Central memory CD4-positive, alpha-beta T cell (primary cell): ENCODE measurements at places on chromosomes 5 and 9.

- no peak for DNase-seq
Measured at GRCh38 chr9:2255128-2255527, 240.0 kb downstream of the SMARCA2 start.

DNA sequence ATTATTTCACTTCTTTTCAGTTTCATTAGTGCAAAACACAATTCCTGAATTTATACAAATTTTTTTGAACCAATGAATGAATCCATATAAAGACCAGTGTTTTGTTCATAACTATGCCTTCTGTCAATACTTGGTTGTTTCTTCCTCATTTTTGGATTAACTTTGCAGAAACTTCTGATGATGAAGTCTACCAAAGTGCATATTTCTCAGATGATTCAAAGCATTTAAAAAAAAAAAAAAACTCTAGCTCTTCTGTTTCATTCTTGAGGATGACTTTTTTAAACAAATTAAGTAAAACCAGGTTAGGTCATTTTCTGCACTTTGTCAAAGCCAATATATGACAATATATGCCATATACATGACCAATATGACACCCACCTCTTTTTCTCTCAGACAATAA lies 92.6 kb downstream of the CHSY3 start:
- no peak for DNase-seq

DNA sequence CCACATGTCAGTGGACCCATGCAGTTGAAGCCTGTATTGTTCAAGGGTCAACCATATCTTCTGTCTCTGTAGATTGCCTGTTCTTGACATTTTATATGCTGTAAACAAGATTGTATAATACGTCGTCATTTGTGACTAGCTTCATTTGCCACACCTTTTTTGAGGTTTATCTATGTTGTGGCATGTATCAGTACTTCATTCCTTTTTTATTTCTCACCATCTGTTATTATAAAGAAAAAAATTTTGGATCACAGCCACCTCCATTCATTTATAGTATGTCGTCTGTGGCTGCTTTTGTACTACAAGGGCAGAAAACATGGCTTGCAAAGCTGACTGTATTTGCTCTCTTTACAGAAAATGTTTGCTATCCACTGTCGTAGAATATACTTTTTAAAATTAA lies 72.4 kb downstream of the TEK start:
- DNase-seq, result no peak

- no peak for DNase-seq
Measured at GRCh38 chr5:177233206-177233605, 70.3 kb downstream of the RAB24 start.

DNA sequence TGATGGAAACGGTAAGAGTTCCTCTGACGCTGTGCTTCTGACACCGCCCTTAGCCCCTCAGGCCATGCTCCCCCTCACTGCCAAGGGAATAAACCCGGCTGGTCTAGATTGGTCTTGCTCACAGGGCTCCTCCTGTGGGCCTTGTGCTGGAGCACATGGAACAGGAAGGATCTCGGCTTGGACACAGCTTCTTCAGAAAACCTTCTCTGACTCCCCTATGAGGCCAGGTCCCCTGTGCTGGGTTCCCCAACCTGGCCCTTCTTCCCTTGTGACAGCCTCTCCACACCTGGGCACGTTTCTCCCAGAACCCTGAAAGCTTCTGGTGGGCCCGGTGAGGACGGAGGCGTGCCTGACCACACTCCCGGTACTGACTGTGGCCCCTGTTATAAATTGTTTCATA lies 8.2 kb downstream of the SPATA31E1 start:
- no peak for DNase-seq

- DNase-seq, result no peak
Measured at GRCh38 chr5:132268769-132269551, 11.5 kb downstream of the PDLIM4 start.

DNA sequence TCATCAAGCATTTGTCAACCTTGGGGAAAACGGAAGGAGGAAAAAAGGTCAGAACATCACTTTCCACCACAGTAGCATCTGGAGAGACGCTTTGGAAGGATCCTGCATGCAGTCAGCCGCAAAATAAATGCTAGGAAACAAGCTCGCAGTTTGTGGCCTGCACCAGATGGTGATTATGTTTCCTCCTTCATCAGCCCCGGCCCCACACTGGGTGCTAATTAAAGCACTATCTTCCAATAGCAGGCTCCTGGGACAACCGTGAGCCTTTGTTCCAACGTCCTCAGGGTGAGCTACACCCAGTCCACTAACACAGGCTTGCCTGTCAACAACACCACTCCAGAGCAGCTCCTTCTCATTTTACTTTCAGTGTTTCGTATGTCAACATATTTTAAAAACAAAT lies 64.0 kb downstream of the RNF130 start:
- no peak for DNase-seq

GRCh38 chr9:136862849-136863622 lies 3.1 kb downstream of the EDF1 start:
- DNase-seq, result no peak

GRCh38 chr5:116045821-116046220 lies 13.5 kb downstream of the ARL14EPL start:
- DNase-seq, result no peak

GRCh38 chr5:180059326-180059725 lies 12.2 kb downstream of the RNF130 start:
- no peak for DNase-seq

GRCh38 chr5:134111741-134112647 lies 2.5 kb upstream of the TCF7 start:
- DNase-seq, result peak; percentile 56

DNA sequence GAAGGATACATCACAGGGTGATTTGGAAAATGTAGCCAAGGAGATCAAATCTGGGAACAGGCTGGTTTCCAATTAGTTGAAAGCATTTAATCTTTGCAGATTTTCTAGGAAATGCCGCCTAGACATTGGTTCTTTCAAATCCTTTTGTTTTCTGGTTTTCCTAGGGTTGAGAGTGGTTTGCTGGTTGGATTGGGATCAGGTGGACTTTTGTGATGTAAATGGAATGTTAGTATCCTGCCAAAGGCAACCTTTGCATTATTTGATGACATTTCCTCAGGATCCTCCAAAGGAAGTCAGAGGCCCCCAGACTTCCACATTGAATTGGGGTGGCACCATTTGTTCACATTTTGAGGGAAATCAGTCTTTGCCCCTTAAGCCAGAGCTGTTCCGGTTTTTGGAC lies 245.5 kb upstream of the RPS23 start:
- DNase-seq, result no peak

DNA sequence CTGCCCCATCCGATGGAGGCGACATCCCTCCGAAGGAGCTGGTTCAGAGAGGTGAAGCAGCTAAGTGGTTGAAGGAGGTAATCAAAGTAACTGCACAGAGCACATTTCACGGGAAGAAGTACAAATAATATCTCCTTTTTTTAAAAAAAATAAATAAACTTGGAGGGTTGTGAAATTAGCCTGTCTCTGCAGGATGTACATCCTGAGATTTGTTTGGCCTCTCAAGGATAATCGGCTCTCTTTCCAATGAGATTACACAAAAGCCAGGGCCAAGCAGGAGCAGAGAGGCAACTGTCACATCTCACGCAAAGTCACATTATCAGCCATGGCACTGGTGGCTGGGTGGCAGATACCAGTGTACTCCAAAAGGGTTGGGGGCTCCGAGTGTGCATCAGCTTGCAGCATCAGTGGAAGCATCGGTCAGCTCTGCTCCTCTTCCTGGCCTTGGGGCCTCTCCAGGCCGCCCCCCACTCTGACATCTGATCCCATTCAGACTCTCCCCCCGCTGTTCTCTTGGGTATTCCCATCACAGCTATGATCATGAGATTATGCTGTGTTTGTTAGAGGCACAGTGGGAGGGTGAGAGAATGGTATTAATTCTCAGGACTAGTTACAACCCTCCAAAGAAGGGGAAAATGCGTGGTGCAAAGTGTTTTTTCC lies 109.9 kb downstream of the UGCG start:
- no peak for DNase-seq

- no peak for DNase-seq
Measured at GRCh38 chr9:131379056-131379455, 14.8 kb upstream of the PRRC2B start.

GRCh38 chr9:77505232-77505631 lies 142.9 kb downstream of the GNA14 start:
- DNase-seq, result no peak
